ENCODE measurements at places on chromosomes 5 and 9. TPM values are rescaled to one million over a fixed set of nuclear protein-coding genes. Genes with fewer than 3 reads are reported as not detected.

- no peak for DNase-seq
These were observed 405.8 kb upstream of the PTGER4 start for GRCh38 chr5:40273936-40274335.

PTPRD gene
- total RNA-seq: 17.2 TPM

DNA sequence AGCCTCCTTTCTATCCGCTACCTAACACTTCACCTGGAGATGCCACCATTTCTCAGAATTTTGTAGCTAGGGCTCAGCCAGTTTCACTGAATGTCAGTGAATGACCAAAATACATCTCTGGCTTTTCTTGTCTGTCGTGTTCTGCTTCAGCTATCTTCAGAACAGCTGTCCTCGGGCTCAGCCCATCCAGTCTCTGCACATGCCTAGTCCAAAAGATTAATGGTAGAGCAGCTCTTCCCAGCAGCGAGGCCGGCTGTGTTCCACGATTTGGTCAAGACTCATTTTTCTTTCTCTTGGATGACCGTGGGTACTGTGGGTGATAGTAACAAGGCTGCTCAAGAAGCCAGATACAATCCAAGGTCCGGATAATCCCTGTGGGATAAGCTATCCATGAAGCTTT lies 342.8 kb downstream of the GABRG2 start:
- no peak for DNase-seq

GRCh38 chr9:9102295-9102694 lies 1302.7 kb upstream of the DMAC1 start:
- DNase-seq: no peak

DNA sequence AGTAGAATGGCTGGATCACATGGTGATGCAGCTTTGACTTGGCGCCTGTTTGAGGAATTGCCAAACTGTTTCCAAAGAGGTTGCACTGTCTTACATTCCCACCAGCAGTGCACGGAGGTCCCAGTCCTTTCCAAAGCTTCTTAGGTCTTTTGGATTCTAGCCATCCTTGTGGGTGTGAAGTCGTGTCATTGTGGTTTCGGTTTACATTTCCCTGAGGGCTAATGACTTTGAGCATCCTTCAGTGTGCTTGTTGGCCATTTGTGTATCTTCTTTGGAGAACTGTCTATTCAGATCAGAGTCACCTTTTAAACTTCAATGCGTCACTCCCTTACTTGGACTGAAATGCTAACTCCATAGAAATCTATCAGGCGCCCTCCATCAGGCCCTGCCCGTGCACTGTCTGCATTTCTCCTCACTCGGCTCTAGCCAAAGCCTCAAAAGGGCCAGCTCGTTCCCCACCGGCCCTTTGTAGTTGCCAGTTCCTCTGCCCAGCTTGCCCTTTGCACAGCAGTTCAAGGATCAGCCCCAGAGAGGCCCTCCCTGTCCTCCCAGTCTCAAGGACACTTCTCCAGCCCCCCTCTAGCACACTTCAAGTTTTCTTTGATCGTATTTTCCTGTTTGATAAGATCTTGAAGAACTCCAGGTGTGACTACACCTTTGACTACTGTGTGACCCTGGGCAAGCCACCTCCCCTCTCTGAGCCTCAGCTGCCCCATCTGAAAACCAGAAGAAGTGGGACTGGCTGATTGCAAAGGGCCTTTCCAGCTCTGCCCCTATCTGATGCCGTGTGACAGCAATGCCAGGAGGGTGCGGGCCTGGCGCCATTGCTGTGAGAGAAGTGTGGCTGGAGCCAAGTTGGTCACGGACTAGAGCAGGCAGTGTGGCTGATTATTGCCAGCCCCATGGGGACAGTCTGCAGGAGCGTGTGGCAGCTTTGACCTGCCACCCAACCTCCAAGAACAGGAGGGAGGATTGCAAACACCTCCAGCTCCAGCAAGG lies 5.6 kb downstream of the HRH2 start:
- no peak for DNase-seq

GRCh38 chr9:80906728-80907127 lies 782.6 kb downstream of the TLE1 start:
- DNase-seq: no peak

DNA sequence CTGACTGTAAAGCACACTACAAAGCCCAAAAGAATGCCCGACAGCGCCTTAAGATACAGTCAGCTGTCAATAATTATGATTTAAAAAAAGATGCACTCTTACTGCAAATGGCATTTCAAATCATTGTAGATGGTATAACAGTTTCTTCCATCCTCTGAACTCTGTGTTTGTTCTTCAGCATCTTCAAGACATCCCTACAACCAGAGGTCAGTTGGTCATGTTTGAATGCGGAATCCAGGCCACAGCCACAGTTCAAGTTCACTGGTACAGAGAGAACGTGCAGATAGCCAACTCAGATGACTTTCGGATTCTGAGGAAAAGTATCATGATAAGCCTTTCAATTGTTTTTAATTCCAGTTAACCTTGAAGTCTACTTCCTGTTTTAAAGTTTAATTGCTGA lies 8.7 kb upstream of the MYOT start:
- no peak for DNase-seq

NSMF gene
- 20.7 TPM for total RNA-seq
